DMS79 treated with DMSO at 0.1 percent for 48 hours (cell line): ENCODE measurements at places on chromosomes 4 and X.

- DNase-seq = no peak
Observed at GRCh38 chrX:19912-20571, 261.1 kb upstream of the PLCXD1 start.

DNA sequence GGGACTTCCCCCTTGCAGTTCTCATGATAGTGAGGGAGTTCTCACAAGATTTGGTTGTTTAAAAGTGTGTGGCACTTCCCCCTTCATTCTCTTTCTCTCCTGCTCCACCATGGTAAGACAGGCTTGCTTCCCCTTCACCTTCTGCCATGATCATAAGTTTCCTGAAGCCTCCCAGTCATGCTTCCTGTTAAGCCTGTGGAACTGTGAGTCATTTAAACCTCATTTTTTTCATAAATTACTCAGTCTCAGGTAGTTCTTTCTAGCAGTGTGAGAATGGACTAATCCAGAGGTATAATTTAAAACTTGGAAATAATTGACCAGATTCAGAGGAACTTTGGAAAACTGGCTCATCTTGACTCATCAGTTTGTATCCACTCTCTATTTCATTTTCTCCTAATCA, 129.0 kb downstream of the TMEM47 start:
- no peak for DNase-seq

GRCh38 chr4:123510221-123510620, 113.6 kb downstream of the SPRY1 start:
- DNase-seq = no peak

- DNase-seq = no peak
Observed at GRCh38 chr4:157964463-157964862, 208.4 kb downstream of the GASK1B start.

DNA sequence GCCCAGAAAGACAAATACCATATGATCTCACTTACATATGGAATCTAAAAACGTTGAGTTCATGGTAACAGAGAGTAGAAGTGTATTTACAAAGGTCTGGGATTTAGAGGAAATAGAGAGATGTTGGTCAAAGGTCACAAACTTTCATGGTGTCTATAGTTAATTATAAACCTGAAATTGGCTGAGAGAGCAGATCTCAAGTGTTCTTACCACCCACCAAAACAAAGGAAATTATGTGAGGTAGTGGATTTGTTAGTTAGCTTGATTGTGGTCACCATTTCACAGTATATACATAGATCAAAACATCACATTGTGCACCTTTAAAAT, 186.8 kb downstream of the NWD2 start:
- no peak for DNase-seq

GRCh38 chrX:103658681-103659433, 27.6 kb downstream of the MORF4L2 start:
- DNase-seq = no peak

GRCh38 chr4:81257816-81258215, 42.8 kb upstream of the PRKG2 start:
- DNase-seq = no peak

GRCh38 chr4:13957871-13958270, 330.3 kb upstream of the BOD1L1 start:
- no peak for DNase-seq

GRCh38 chrX:44314259-44314734, 29.2 kb downstream of the EFHC2 start:
- DNase-seq = no peak

- no peak for DNase-seq
Observed at GRCh38 chrX:69255441-69256290, 90.4 kb upstream of the PJA1 start.

GRCh38 chrX:11363069-11363594, 69.9 kb downstream of the AMELX start:
- DNase-seq = no peak

DNA sequence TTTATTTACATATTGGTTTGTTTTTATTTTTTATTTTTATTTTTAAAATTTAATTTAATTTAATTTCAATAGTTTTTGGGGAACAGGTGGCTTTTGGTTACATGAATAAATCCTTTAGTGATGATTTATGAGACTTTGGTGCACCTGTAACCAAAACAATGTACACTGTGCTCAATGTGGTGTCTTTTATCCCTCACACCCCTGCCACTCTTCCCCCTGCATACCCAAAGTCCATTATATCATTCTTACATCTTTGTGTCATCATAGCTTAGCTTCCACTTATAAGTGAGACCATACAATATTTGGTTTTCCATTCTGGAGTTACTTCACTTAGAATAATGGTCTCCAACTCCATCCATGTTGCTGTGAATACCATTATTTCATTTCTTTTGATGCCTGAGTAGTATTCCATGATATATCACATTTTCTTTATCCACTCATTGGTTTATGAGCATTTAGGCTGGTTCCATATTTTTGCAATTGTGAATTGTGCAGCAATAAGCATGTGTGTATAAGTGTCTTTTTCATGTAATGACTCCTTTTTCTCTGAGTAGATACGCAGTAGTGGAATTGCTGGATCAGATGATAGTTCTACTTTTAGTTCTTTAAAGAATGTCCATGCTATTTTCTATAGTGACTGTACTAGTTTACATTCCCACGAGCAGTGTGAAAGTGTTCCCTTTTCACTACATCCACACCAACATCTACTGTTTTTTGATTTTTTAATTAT, 157.1 kb downstream of the CPXCR1 start:
- DNase-seq = no peak

- no peak for DNase-seq
Observed at GRCh38 chr4:142547974-142548373, 298.1 kb downstream of the INPP4B start.

- DNase-seq = no peak
Observed at GRCh38 chr4:108003982-108004515, 14.4 kb downstream of the HADH start.

- no peak for DNase-seq
Observed at GRCh38 chrX:22105231-22105630, 73.1 kb downstream of the PHEX start.

GRCh38 chrX:109871121-109871888, 131.6 kb upstream of the TMEM164 start:
- DNase-seq = no peak

- DNase-seq = no peak
Observed at GRCh38 chr4:125123570-125124109, 191.1 kb upstream of the FAT4 start.

DNA sequence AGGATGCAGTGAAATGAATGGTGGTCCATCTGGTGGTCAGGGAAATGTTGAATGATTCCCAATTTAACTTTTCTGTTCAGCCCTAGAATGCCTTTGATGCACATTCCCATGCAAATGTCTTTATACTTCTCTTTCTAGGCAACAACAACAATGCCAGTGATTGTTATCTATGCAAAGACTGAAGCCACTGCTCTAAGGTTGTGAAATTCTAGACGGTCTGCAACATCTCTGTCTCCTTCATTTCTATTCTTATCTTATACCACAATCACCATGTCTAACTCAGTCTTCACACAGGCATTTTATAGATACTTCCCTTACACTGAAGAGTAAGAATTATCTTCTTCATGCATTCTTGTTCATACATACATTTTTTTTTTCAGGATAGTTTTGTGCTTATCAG, 84.5 kb downstream of the HPGD start:
- DNase-seq = no peak

DNA sequence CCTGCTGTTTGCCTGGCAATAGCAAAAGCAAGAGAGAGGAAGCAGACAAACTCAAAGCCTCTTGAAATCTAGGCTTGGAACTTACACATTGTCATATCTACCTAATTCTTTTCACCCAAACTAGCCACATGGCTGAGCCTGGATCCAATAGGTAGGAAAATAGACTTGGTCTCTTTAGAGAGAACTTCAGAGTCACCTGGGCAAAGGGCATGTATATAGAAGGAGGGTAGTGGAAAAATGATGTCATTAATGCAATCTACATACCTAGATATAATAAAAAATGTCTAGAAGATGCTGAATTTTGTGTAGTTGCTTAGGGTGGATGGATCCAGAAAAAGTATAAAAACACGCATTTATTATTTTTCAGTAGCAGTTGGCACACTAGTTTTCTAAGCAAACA, 237.0 kb upstream of the GEMIN8 start:
- DNase-seq = no peak

DNA sequence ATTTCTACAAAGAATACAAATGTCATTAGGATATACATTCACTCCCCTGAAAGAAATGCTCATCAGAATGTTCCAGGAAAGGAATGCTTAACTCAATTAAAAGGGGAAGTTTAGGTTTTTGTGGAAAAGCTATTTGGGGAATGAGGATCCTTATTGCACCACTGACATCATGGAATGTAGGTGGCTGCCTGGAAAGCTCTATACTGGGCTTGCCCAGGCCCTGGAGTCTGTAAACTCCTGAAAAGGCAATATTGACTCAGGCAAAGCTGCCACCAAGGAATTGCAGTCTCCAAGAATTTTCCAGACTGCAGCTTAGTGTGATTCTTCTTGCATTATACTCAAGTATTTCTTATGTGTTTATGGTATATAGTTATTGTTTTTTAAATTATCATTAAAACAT, 15.7 kb downstream of the DAPP1 start:
- DNase-seq = no peak

DNA sequence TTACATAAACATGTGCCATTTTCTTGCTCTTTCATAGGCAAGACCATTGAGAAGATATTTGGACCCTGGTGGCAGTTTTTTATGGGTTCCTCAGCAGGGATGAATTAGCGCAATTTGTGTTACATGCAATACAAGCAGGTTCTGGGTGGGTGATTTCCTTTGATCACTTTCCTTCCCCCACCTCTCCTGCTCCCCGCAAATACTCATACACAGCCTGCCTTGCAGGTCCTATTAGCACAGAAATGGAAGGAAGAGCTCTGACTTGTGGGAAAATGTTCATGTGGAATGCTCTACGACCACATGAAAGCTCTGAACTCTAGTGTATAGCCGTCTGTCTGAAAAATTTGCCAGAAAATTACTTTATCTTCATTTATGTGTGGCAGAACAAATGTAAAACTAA, 361.0 kb upstream of the FAT1 start:
- DNase-seq = no peak

DNA sequence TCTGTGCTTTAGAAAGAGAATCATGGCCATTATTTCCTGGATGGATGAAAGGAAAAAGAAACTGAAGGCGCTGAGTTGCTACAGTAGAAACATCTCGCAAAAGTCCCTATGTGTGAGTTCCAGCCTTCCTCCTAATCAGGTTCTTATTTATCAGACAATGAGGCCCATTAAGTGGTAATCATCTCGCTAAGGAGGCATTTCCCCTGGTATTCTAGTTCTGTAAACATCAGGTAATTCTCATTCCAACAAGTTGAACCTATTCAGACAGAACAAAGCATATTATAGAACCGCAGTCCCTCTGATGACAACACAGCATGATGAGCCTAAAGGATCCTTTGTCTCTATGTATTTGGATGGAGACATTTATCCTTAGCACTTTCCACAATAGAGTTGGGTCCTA, 205.7 kb upstream of the MAOA start:
- DNase-seq = no peak

- no peak for DNase-seq
Observed at GRCh38 chrX:69231903-69232302, 66.7 kb upstream of the PJA1 start.

- DNase-seq = peak; percentile 4
Observed at GRCh38 chr4:17665346-17665745, 50.9 kb downstream of the MED28 start.

- no peak for DNase-seq
Observed at GRCh38 chr4:101400096-101400495, 52.8 kb upstream of the PPP3CA start.

DNA sequence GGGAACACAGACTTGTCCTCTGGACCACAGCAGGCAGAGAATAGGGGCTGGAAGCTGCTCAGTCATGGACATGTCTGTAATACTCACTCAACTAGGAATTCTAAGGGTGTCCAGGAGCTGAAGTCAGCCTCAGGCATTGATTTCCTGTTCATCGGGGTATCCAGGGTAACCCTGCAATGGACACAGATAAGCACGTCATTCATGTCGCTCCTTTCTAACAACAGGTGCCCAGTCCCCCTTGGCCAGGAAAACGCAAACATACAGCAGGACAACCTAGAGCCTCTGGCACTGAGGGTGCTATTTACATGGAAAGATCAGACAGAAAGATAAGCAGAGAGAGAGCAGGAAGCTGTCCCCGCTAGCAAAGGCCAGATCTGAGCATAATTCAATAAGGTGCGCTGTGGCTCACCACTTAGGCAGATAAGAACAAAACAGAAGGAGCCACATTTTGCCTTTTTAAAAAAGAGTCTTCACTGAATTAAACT, 21.3 kb downstream of the QDPR start:
- DNase-seq = no peak

DNA sequence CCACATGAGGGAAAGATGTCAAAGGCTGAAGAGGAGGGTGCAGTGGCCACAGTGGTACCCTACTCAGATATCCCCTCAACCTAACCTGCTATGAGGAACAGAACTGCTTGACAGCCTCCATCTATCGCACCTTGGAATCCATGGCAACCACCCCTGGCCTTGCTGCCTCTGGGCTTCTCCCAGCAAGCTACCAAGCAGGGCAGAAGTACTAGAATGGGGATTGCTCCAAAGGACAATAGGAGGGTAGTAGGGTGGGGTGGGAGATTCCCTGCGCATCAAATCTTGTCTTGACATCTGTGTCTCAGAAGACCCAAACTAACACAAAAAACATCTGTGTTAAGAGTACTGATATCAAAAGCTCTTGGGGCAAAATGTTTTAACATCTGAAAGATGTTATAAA, 118.2 kb downstream of the FBXW7 start:
- DNase-seq = no peak

DNA sequence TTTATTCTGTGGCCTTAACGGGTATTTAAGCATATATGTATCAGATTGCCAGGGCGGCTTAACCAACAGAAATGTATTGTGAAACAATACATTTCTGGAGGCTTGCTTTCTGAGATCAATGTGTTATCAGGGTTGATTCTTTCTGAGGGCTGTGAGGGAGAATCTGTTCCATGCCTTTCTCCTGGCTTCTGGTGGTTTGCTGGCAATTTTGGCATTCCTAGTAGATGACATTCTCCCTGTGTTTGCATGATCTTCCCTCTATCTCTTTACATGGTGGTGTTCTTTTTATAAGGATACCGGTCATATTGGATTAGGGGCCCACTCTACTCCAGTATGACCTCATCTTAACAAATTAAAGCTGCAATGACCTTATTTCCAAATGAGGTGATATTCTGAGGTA, 16.9 kb upstream of the CEP135 start:
- no peak for DNase-seq
